ENCODE measurements at places on chromosomes 4 and X.

DNA sequence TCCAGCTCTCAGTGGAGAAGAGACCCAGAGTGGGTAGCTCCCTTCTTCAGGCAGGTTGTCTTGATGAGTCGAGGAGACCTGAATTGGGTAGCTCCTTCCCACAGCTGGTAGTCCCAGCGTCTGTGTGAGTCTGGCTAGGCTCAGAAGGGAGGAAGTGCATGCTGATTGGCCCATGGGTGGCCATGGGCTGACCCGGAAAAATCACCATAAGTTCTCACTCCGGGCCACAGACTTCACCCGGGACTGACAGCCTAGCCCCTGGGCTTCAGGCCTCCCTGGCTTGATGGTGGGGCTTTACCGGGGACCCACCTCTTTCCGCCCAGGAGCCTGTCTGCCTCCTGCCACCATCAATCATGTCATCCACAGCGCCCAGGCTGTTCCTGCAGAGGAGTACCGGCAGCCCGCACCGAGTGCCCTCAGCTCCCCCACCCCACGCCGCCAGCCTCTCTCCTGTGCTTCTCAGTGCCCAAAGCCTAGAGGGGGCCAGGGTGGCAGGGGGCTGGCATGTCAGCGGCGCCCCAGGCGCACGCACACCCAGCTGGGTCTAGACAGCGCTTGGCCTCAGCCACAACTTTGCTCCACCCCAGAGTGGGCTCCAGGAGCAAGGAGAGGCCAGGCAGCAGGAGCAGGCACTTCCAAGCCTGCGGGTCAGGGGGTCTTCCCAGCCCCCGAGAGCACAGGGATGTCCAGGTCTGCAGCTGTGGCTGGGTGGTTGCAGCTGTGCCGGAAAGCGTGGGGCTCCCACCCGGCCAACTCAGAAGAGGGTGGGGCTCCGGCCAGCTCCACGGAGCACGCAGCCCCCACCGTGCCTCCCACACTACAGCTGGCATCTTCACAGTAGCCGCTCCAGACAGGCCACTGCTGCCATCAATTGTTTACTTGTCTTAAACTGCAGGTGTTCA, 16.1 kb upstream of the SAT1 start:
- no peak for DNase-seq

GRCh38 chrX:12894074-12895030, 12.1 kb upstream of the TLR8 start:
- DNase-seq, result peak; percentile 40

DNA sequence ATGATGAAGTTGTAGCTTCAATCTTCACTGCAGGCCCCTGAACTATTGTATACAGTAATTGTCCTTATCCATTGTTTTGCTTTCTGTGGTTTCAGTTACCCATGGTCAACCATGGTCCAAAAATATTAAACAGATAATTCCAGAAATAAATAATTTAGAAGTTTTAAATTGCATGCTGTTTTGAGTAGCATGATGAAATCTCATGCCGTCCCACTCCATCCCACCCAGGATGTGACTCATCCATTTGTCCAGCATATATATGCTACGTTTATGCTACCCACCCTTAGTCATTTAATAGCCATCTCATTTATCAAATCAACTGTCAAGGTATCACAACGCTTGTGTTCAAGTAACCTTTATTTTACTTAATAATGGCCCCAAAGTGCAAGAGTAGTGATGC, 34.5 kb downstream of the IQCM start:
- DNase-seq, result no peak

DNA sequence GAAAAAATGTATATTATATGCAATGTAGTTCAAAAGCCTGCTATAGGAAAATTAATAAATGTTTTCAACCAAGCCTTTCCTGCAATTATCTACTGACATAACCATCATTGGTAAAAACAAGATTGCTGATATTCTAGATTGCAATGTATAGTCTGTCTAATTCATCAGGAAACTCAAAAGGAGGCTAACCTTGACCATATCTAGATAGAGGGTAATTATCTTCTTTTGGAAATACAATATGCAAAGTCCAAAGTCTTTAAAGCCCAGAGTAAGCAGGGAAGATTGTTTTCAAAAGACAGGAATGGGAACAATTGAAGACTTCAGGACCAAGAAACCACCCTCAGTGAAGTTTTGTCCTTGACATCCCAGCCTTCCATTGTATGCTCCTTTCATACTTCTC, 123.1 kb upstream of the GLRA2 start:
- DNase-seq, result no peak

- no peak for DNase-seq
These were observed 5.5 kb downstream of the CAMK2D start for GRCh38 chr4:113756005-113756410.

DNA sequence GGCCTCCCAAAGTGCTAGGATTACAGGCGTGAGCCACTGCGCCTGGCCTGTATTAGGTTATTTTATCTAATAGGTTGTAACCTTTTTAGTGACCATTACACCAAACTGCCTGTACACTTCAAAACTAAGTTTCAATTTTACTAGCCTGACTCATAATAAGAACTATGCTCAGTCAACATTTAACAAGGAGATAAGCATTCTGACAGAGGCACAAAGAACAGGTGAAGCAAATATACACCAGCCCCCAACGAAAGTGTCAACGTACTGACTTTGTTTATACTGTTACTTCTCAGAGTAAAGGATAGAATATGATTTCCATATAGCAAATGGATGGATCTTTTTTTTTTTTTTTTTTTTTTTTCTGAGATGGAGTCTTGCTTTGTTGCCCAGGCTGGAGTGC, 62.8 kb downstream of the SHISA3 start:
- DNase-seq, result no peak

GRCh38 chr4:22744478-22745062, 51.8 kb downstream of the GBA3 start:
- DNase-seq, result no peak

DNA sequence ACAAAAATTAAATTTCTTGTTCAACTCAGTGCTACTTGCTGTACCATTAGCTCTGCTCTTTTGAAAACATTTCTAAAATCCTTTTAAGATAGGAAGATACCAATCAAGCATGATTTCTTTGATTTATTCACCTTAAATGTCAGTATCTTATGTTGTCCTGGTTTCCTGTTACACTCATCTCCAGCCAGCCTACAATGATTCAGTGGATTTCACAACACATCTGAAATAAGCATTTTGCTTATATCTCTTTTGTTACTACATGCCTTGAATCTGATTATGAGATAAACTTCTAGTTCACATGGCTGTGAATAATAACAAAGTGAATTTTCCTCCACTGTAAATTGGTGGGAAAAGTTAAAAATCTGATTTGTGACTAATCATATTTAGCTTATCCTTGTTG, 112.5 kb upstream of the BMP3 start:
- DNase-seq, result no peak
